ENCODE measurements at places on chromosomes 4 and X. TPM values are rescaled to one million over a fixed set of nuclear protein-coding genes. Genes with fewer than 3 reads are reported as not detected.
A peak's percentile ranks its signal among the peaks of the same experiment; 100 is the strongest.

- no peak for DNase-seq
Observed at GRCh38 chrX:68892134-68892533, 63.3 kb downstream of the EFNB1 start.

DNA sequence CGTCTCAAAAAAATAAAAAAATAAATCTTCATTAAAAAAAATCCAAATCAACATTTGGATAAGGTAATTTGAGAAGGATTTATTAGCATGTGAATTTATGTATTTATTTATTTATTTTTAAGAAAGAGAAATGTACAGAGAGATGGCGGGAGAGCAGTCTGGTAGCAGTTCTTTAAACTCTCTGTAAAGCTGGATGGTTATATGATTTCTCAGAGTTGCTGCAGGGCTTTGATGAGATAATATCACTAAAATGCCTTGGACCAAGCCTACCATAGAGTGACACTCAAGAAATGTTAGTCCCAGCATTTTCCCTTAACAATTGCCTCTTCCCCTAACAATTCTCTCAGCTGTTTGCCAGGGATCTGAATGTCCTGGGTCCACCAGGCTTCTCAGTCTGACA lies 103.4 kb upstream of the LNX1 start:
- no peak for DNase-seq

- DNase-seq, result peak; percentile 35
Observed at GRCh38 chrX:113929004-113929403, 654.9 kb upstream of the HTR2C start.

DNA sequence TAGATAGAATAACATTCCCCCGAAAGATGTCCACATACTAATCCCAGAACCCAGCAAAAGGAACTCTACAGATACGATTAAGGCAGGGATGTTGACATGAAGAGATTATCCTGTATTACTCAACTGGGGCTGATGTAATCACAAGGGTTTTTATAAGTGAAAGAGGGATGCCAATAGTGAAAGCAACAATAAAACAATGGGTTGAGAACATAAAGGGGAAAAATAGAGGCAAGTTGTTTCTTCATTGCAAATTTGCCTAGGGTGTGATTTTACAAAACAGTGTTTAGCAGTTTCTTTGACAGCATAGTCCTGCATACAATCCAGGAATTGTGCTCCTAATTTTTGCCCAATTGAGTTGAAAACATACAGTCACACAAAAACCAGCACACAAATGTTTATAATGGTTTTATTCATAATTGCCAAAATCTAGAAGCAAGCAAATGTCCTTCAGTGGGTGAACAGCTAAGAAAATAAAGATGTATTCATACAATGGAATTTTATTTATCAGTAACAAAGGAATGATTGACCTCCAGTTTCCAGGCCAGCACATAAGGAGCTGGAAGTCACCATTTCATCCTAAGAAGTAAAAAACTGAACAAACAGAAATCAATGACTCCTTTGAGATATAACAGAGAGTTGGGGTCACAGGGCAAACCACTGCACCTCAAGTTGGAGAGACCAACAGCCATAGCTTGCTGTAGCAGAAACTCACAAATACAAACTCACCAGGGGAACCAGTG lies 107.2 kb downstream of the CENPC start:
- no peak for DNase-seq

The ATP1B4 gene
- total RNA-seq, result not detected

DNA sequence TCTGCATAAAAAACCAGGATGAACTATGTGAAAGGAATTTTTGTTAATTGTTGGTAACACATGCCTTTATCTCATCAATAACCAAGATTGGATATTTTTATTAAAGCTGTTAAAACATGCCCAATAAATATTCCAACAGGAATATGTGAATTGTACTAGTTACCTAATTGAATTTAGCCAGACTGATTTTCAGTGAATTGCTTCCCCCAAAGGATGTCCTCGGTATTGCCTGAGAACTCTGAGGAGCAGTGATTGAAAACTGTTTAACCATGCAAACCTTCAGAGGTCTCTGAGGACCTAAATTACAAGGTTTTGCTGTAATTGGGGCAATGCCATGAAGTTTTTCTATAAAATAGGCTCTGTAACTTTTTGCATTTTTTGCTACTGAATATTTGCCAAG lies 66.6 kb downstream of the BLTP1 start:
- no peak for DNase-seq

- DNase-seq, result peak; percentile 43
Observed at GRCh38 chr4:120921456-120922380, 808 bp downstream of the PRDM5 start.

DNA sequence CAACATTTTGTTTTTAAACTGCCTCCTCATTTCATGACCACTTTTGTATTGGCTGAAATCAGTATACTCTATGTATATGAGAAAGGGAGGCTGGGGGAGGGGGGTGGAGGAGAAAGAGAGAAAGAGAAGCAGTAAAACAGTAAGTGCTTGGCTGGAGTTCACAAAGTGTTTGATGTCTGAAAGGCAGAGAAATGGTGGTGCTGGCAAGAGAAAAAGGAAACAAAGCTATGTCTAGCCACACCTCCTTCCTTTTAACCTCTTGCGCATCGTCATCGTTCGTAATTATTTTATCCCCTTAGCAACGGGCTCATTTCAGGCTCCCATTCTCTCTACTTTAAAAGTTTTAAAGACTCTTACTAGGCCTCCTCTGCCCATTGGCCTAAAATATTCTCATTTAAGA lies 25.6 kb downstream of the RPA4 start:
- DNase-seq, result no peak

GRCh38 chrX:129092242-129092641 lies 431.0 kb downstream of the SMARCA1 start:
- no peak for DNase-seq

GRCh38 chr4:41258783-41259182 lies 2.1 kb downstream of the UCHL1 start:
- peak; percentile 40 for DNase-seq

DNA sequence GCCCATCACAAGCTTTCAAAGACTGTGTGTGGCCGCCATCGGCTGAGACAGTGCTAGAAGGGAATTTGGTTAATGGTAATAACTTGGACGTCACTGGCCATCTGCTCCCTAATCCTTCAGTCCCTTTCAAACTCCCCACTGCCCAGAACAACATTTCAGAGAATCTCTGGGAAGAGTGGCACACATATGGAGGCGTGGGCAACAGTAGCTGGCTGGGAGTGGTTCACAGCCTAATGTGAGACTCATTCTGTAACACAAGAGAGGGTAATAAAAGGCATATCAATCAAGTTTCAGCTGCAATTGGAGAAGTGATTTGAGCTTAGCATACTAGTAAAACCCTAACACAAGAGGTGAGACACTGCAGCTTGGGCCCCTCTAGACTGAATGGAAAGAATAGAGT lies 15.4 kb downstream of the SMIM10 start:
- DNase-seq, result no peak

GRCh38 chr4:115418635-115419396 lies 305.4 kb upstream of the NDST4 start:
- no peak for DNase-seq

DNA sequence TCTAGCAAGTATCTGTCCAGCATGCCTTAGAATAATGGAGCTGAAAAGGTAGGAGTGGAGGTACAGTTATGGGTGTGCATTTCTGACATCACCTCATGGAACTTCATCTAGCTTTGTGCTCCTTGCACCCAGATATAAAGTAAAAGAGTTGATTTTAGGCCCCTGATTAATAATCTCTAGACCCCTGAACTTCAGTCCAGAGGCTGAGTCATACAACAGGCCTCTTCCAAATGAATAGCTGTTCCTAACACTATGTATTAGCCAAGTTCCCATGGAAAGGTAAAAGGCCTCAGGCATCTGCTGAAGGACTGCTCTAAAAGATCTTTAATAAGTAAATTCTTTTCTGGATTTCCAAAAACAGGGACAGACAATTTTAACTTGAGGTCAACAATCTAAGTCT lies 16.2 kb downstream of the TBC1D9 start:
- DNase-seq, result no peak

The GAGE12F gene
- not detected for total RNA-seq

- no peak for DNase-seq
Observed at GRCh38 chr4:78599931-78600375, 48.4 kb downstream of the ANXA3 start.

DNA sequence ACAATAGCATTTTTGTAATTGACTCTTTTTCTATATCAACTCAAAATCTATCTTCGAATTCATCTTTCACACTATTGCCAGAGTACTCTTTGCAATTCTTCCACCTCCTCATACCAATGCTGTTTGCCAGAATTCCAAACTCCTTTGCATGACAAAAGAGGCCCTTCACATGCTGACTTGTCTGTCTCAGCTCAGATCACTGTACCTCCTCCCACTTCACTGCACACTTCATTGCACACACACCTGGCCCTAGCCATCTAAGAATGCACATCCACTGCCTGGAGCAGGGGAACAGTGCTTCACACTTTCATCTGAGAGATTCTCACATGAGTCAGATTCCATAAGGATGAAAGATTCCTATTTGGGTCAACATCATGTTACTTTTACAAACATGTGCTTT lies 56.5 kb downstream of the PRDM5 start:
- no peak for DNase-seq

All from Calu3 (cell line).